B cell (primary cell): ENCODE measurements at places on chromosomes 16 and 17. TPM values are rescaled to one million over a fixed set of nuclear protein-coding genes. Genes with fewer than 3 reads are reported as not detected.
A peak's percentile ranks its signal among the peaks of the same experiment; 100 is the strongest.

DNA sequence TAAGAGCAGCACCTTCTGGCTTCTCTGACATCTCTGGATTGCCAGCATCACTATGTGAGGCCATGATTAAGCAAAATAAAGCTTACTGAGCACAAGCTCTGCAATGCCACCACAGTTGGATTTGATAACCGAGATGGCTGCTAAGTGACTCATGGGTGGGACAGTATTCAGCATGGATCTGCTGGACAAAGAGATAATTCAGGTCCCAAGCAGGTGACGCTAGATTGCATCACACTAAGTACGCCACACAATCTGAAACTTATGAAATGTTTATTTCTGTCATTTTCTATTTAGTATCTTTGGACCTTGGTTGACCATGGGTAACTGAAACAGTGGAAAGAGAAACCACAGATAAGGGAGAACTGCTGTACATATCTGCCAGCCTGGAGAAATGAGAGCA is 27.4 kb downstream of the CDRT15 start:
- DNase-seq = no peak

DNA sequence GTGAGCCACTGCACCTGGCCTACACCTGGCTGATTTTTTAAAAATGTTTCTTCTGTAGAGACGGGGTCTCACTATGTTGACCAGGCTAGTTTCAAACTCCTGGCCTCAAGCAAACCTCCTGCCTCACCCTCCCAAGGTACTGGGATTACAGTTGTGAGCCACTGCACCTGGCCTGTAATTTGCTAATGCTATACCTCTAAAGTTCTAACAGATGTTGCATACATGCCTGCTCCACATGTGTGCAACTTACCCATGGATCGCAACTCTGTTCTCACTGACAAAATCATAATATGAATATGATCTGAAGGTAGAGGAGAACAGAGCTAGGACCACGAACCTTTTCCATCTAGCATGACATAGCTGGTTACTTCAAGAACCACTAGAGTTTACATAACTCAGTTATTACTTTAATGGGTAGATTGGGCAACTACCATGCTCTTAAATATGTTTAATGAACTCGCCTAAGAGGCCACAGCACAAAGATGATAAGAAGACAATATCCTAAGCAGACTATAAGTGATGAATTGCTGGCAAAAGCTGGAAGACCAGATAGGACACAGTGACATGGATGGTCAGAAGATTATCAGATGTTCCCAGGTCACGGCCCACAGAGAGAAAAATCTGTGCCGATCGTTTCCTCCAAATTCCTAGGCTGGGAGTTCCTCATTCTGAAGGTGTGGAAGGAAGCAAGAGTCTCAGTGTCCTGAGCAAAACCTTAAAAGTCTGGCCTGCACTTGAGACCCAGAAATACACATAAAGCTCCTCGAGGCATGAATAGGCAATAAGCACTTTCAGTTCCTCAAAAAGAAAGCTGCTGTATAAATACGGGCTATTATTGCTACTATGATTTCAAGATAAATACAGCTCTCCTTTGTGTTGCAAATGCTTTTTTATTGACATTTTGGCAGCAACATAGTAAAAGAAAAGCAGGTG is 53.6 kb upstream of the ICAM2 start:
- DNase-seq = peak; percentile 71

DNA sequence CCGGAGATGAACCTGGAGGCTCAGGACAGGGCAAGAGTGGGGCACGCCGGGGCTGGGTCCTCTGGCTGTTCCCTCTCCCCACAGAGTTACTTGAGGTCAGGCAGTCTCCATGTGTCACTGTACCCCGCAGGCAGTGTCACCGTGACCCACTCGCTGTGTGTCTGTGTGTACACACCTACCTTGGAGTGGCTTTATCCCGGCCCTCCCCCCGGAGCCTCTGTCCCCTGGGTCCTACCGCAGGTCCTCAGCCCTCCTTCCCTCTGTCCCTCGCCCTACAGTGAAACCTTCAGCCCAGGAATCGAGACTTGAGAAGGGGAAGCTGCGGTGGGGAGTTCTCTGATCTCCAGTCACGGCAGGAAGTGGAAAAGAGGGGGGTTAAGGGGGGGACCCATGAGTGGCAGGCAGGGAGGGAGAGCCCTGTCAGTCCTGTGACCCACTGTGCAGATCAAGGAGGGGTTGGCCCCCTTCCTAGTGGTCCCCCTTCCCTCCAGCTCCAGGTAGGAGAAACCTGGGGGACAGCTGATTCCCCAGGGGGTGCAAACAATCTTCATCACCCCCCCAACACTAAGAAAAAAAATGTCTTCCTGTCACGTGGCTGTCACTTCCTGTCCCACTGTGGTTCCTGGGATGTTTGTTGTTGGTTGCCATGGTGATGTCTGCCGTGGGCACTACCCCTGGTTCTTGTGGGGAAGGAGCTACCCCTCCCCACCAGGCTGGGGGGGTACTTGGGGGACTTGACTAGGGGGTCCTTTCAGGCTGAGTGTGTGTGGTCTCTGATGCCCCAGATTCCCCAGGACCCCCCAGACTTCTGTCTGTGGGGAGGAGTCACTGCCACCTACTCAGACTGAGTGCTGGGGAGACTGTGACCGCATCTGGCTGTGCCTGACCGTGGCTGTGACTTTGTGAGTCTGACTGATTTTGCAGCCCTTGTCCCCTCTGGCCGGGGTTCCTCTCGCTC is 13.7 kb downstream of the RARA start:
- peak; percentile 99 for DNase-seq

- no peak for DNase-seq
Measured at GRCh38 chr16:66045626-66046025, 320.9 kb upstream of the CDH5 start.

DNA sequence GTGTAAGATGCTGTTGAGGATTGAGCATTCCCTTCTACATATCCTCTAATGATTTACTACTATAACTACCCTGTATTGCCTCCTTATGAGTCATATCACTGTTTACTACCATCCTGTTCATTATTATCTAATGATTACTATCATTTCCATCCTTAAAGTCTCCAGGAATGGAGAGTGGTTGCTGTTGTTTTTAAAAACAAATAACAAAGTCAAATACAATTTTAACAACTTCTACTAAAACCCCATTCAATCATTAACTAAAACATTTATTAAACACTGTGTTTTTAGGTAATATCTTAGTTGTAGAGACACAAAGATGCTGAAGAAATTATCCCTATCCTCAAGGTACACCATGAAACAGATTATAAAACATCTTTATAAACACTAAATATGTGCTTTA is 126.9 kb downstream of the BRIP1 start:
- DNase-seq = no peak

- no peak for DNase-seq
Measured at GRCh38 chr17:28280826-28281225, 38.2 kb upstream of the TMEM97 start.

GRCh38 chr17:62179525-62180161 is 114.6 kb upstream of the MED13 start:
- DNase-seq = no peak

GRCh38 chr16:12349936-12350850 is 373.7 kb downstream of the SNX29 start:
- no peak for DNase-seq

DNA sequence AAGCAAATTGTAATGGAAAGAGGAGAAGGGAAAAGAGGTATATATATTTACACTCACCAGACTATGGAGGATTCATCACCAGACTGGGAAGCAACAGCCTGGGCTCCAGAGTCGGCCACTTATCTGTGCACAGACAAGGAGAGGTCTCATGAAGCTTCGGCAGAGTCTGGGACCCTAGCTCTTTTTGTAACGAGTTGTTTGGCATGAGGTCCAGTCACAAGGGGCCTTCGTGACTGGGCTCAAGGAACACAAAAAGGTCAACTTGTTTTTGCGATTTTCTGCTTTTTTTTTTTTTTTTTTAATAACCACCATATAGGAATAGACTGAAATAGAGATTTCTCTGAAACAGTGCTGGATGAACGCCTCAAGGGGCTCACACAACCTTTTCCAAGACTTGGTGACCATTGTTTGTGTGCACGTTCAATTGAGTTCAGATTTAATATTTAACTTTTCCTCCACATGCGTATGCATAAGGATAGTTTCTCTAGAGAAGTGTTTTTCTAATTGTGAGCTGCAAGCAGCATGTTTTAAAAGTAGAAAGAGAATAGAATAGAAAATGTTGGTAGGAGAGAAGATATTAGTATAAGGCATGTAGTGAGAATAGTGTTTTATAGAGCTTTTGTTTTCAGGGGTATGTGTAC is 25.8 kb downstream of the BPTF start:
- DNase-seq = no peak

DNA sequence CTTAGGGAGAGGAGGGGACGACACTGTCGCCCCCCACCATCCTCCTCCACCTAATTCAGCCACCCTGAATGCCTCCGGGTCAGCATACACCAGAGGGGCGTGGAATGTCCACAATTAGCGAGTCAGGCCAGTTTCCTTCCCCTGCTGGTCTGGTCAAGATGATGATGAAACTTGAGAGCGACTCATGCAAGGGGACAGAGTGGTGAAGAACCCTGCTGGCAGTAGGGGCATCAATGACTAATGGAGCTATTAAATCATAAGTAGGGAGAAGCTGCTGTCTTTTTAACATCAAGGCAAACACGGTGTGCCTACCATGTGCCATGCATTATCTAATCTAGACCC is 7.2 kb downstream of the SPACA3 start:
- no peak for DNase-seq

DNA sequence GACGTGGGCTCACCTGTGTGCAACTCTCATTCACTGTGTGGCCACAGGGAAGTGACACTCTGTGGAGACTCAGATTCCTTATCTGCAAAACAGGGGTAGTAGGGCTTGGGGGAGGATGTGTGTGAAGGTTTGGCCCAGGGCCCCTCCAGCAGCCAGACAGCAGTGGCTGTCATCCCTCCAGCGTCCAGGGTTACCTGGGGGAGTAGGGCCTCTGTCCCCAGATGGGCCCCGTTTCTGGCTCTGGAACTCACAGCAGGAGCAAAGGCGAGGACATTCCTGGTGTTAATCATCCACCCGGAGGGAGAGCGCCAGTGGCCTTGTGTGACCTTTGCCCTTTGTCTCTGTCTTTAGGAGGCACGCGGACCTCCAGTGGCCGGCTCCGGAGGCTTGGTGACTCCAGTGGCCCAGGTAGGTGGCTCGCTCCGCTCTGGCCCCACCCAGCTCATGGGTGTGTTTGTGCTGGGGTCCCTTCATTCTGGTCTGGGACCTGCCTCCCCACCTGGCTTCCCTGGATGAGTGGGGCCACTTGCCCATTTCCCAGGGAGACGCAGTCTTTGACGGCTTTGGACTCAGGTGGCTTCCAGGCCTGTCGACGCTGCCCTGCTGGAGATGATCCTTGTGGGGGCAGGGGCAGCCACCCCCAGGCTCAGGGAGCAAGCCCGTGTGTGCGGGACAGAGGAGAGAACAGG is 166.2 kb downstream of the SEC14L1 start:
- DNase-seq = no peak

DNA sequence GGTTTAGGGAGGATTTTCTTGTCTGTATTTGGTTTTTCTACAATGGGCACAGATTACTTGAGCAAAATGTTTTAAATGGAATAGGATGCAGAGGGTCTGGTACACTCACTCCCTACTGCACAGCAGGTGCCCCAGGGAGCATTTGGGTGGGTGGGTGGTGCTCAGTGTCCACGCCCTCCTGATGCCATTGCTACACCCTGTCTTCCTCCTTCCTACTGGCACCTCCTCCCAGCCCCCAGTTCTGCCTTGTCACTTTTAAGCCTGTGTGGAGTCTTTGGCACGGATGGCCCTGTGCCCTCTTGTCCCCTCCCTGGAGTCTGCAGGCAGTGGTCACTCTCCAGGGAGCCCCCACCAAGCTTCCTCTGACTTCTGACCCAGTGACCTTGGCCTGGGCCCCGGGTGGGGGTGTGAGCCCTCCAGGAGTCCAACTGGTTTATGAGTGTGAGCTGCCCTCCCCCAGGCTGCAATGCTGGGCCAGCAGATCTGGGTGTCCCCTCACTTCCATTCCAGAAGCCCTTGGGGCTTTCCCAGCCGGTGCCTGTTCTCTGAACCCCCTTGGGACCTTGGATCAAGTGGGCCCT is 15.5 kb downstream of the LLGL2 start:
- no peak for DNase-seq

GRCh38 chr17:18172531-18173278 is 10.9 kb upstream of the ALKBH5 start:
- no peak for DNase-seq

GRCh38 chr17:28112181-28112580 is 69.7 kb downstream of the NLK start:
- no peak for DNase-seq

- no peak for DNase-seq
Measured at GRCh38 chr17:57329380-57330214, 73.3 kb downstream of the MSI2 start.

- no peak for DNase-seq
Measured at GRCh38 chr16:15853021-15853420, 3.8 kb downstream of the MYH11 start.

- DNase-seq = no peak
Measured at GRCh38 chr16:85653290-85653891, 35.4 kb downstream of the GINS2 start.

DNA sequence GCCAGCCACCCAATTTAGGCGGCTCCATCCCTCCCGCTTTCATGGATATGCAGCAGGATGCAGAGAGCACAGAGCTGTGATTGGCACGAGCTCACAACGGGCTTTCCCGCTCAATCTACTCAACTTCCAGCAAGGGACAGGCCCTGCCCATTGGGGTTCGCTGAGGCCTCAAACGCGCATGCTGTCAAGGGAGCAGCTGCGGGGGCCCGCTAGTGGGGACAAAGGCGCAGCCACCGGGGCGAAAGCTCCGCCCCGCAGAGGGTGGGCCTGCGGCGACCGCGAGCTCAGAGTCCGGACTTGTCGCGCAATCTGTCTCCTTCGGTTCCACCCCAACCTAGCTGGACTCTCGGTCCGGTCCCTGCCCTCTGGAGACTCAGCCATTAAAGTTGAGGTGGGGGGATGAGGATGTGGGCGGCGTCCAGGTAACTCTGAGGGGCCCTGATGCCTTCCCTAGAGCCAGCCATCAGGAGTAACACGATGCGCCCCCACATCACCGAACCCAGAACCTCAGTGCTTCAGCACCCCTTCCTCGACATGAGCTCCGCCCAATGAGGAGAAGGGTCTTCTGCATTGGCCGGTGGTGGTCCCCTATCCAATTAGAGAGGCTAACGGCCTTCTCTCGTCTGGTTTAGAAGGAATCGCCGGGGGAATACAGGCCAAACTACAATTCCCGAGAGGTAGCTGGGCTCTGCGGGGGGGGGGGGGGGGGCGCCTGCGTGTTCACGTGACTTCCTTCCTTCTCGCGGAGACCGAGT is 489 bp upstream of the NFATC3 start:
- DNase-seq = peak; percentile 94

- DNase-seq = no peak
Measured at GRCh38 chr17:36183001-36183971, 6.8 kb upstream of the TBC1D3B start.

UBE2O gene
- total RNA-seq = 54.0 and 62.4 TPM in 2 replicates

MYL11 gene
- not detected in 2 replicates for total RNA-seq

LITAFD gene
- not detected in 2 replicates for total RNA-seq

WRAP53 gene
- 17.2 and 18.2 TPM in 2 replicates for total RNA-seq

MYCBPAP gene
- 5.1 and 5.5 TPM in 2 replicates for total RNA-seq

TBC1D3B gene
- total RNA-seq = 17.2 and 17.3 TPM in 2 replicates

ARL5C gene
- total RNA-seq = not detected in 2 replicates

CCL17 gene
- total RNA-seq = not detected in 2 replicates

EVI2B gene
- total RNA-seq = 125 and 132 TPM in 2 replicates

PAQR4 gene
- total RNA-seq = 1.8 and 2.6 TPM in 2 replicates

TEX19 gene
- not detected in 2 replicates for total RNA-seq
